NCI-H1436 treated with DMSO at 0.1 percent for 48 hours (cell line): ENCODE measurements at places on chromosomes 7 and 10.

DNA sequence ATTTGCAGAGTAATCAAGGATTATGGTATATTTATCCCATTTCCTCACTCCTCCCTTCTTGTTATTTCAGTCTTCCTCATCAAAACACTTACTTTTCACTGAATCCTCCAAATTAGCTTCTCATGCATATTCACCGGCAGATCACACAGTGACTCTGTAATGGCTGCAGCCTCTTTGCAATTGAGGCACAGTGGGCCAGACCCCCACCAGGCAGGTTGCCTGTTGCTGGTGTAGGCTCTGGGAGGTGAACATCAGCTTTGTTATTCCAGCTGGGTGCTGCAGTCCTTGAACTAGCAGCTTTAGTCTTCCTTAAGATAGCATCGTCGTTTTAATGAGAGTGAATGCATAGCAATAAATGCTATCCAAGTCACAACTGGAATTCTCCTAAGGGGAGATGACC lies 449.3 kb downstream of the CNTNAP2 start:
- no peak for DNase-seq

DNA sequence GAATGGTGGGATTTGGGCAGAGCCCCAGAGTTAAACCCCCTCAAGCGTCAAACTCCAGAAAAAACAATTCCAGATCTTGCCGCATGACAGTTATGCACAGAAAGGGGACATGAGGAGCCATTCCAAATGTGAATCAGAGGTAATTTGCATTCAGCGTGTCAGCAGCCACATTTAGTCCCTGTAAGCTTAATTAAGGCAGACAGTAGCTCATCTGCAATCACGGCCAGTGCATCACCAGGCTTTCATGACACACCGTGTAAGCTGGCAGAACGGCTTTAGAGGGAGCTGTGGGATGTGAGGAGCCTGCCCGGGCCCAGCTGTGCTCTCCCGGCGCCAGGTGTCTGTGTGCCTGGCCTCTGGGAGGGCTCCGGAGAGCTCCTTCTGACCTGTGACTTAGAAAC lies 18.7 kb upstream of the PRKAG2 start:
- DNase-seq = no peak

GRCh38 chr7:824664-825063 lies 7.6 kb upstream of the SUN1 start:
- DNase-seq = no peak

DNA sequence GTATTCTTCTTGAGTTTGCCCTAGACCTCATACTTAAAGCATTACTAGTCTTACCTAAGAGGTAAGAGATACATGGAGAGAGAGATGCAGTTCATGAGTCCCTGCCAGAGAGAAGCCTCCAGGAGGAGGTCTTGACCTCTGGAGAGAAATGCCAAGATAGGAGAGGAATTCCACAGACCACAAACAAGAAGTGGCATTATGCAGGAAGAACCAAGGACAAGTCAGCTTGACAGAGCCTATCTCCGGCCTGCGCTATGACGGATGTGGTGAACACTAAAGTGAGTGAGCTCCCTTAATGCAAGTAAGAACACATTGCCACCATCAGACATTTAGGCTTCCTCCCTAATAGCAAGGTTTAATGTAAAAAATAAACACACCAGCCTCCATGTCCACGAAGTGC lies 27.9 kb upstream of the COL1A2 start:
- DNase-seq = no peak

- no peak for DNase-seq
Observed at GRCh38 chr7:149020483-149020882, 7.8 kb downstream of the PDIA4 start.

DNA sequence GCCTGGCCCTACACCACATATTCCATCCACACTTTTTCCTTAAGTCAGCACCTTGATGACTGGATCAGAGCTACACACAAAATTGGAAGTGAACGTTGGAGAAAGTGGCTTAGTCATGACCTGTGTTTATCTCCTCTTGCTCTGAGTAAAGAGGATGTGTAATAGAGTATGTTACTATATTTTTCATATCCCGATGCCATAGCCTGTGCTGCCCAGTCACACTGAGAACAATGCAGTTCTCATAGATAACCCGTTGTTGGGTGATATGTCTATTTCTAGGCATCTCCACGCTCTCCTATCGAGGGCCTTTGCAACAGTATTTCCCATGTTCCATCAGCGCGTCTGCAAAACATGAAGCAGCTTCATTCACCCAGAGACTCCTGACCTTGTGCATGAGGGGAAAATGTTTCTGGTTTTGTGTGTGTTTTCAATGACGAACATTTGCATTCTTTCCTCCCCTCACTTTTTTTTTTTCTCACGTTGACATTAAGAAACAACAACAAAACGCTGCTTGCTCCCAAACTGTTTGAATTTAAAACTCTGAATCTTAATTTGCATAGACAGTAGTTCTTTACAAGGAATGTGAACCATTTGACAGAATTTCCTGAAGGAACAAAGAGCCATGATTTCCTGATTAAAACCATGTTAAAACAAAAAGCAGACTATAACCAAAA lies 43.4 kb downstream of the GRK5 start:
- no peak for DNase-seq

DNA sequence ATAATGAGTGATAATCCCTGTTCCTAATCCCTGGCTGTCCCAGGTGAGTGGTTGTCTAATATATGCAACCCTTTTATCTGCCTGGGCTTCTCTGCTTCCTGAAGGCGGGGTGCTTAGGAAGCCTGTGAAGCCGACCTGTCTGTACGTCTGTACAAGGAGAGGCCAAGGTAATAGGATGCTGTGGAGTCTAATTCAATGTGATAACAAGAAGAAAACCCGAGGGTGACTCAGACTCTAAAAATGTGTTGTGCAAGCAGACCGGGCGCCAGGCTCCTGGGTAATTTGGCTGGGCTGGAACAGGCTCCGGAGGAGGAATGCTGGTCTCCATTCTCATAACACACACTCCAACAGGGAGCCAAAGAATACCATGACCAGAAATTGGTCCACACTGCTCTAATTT lies 43.6 kb downstream of the THNSL1 start:
- no peak for DNase-seq
